Progenitor cell of endocrine pancreas (in vitro differentiated cells): ENCODE measurements at places on chromosomes 5 and 9.
A peak's percentile ranks its signal among the peaks of the same experiment; 100 is the strongest.

DNA sequence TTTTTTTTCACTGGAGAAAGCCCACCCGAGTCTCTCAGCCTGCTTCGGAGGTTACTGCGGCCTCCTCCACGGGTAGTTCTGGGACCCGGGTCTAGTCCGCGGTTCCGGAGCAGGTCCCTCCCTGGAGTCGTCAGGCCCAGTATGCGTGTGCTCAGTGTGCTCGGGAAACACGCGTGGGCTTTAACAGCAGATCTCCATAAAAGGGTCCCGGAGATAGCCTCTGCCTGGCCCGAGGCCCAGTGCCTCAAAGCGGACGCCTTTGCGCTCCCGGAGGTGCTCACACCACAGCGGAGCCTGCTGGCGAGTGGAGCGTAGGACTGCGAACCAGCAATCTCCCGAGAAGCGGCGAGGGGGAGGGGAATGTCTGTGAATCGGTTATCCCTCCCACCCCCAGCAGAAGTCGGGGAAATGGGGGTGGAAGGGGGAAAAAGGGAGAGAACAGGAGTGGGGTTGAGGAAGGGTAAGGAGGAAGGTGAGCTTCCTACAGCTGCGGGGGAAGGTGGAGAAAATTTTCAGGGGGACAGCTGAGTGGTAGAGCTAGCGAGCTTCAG is 28.7 kb downstream of the CDKN2A start:
- peaks cover 2% of the 10 kb centered on the region for H3K4me1 ChIP-seq
- peaks cover 96% of the 10 kb centered on the region for H3K27me3 ChIP-seq
- H3K27ac ChIP-seq, result no peak overlapping the region

DNA sequence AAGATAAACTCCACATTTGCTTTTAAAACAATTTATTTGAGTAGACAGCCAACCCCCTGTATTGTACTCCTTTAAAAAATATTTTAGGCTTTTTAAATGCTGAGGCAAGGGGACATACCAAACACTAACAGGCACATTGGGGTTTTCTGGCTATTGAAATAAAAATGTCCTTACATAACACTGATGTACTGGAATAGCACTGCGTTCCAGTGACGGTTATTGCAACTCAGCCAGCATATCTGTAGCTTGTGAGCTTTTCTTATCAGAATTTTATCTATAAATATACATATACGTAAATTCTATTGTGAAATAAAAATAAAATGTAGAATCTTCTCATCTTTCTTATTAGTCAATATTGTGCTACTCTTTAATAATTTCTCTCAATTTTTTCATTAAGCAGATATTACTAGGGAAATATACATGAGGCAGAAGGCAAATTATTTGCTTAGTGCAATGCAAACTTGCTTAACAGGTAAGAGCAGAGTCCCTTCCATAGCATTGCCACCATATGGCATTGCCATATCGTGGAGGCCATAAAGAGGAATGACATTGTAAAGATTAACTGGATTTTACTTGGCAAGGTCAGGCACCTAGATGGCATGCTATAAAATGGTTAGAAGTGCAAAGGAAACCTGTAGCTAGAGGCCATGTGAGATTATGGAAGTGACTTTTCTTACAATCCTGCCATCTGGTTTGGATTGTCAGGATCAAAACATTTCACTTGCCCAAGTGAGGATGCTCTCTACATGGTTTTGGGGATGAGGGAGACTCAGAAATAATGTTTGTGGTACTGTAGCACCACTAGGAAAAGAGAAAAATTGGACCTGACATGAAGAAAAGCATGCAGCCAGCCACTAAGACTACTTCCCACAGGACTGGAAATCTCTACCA is 94.8 kb upstream of the CDKN2B start:
- H3K4me1 ChIP-seq, result peaks cover 22% of the 10 kb centered on the region
- H3K36me3 ChIP-seq, result no peaks in the 10 kb centered on the region
- no peak for DNase-seq

DNA sequence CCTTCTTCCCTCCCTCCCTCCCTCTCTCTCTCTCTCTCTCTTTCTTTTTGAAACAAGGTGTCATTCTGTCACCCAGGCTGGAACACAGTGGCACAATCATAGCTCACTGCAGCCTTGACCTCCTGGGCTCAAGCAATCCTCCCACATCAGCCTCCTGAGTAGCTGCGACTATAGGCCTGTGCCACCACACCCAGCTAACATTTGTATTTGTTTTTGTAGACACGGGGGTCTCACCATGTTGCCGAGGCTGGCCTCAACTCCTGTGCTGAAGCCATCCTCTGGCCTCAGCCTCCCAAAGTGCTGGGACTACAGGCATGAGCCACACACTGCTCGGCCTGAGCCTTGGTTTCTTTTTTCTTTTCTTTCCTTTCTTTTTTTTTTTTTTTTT is 45.8 kb downstream of the PLPP7 start:
- no peaks in the 10 kb centered on the region for H3K27me3 ChIP-seq
- no peaks in the 10 kb centered on the region for H3K36me3 ChIP-seq
- H3K4me1 ChIP-seq, result peaks cover 5% of the 10 kb centered on the region
- no peak overlapping the region for H3K27ac ChIP-seq
- DNase-seq, result no peak
- no peak overlapping the region for H3K4me3 ChIP-seq

- no peak overlapping the region for H3K27ac ChIP-seq
- H3K27me3 ChIP-seq, result peaks cover 24% of the 10 kb centered on the region
- peaks cover 13% of the 10 kb centered on the region for H3K4me1 ChIP-seq
- H3K4me3 ChIP-seq, result peak overlapping the region; percentile 67
- no peaks in the 10 kb centered on the region for H3K36me3 ChIP-seq
- no peak for DNase-seq
These were observed 1.7 kb downstream of the DNM1 start for GRCh38 chr9:128204858-128205257.

DNA sequence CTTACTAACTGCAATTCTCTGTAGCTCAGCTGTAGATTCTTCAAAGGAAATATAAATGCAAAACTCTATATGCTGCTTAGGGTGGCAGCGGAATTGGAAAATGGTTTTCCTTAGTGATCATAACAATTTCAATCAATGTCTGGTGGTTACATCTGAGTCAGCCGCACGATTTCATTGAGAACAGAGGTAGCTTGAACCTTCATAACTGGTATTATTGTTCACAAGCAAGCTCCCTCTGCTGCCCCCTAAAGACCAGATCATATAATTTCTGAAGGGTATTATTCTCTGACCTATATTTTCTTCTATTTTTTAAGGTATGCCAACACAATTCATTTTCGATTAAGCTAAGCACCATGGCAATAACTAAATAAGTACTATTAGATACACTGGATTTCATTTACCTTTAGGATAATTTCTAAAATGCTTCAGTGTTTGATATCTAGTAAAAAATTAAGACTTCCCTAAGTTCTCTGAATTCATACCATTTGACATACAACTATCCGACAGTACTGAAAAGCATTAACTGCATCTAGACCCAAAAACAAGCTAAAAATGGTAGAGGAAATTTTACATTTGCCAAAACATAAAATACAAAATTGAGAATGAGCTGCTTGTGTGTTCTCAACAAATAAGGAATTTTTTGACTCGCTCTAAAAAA is 181.1 kb upstream of the SPEF2 start:
- H3K4me1 ChIP-seq, result no peaks in the 10 kb centered on the region
- H3K4me3 ChIP-seq, result no peak overlapping the region
- H3K36me3 ChIP-seq, result no peaks in the 10 kb centered on the region
- no peak overlapping the region for H3K27ac ChIP-seq

GRCh38 chr5:163565492-163565891 is 60.1 kb downstream of the MAT2B start:
- no peak for DNase-seq
- peaks cover 27% of the 10 kb centered on the region for H3K4me1 ChIP-seq
- H3K27ac ChIP-seq, result no peak overlapping the region
